T-helper 22 cell (primary cell): ENCODE measurements at places on chromosomes 7 and 10.

DNA sequence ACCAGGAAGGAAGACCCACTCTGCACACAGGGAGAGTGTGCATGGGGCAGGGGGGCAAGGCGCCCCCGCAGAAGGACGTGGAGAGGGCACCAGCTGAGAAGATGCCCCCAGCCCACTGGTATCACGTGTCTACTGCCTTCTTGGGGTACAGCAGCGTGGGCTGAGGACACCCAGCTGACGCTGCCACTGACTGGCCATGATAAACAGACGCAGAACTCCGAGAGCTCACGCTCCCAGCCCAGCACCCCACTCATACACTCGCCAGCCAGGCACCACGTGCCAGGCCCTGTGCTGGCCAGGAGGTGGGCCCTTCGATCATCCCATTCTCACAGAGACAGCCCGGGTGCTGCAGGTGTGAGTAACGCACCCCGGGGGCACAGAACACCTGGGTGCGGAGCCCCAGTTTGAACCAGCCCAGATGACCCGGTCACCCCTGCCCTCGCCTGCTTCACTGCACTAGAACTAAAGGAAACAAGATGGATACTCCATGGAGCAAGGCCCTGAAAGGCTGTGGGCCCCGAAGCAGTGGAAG is 199.8 kb downstream of the MAD1L1 start:
- DNase-seq = no peak

- DNase-seq = no peak
Observed at GRCh38 chr10:105837951-105838350, 1196.9 kb downstream of the SORCS3 start.

- DNase-seq = no peak
Observed at GRCh38 chr7:157565201-157565626, 228.4 kb downstream of the DNAJB6 start.

DNA sequence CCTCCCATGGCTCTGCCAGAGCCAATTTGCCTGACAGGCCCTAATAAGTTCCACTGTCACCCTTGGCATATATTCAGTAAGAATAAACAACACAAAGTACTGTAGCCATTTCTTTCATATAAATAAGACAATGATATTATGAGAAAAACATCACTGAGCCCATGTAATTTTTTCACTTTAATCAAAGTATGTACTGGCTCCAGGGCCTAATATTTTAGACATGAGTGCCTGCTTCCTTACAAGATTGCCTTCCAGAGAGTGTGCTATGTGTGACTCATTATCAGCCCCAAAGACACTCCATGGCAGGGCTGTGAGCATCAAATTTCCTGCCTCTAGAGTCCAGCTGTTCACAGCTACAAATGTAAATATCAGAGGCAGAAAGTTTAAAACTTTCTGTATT is 297.6 kb downstream of the LHFPL3 start:
- DNase-seq = no peak

DNA sequence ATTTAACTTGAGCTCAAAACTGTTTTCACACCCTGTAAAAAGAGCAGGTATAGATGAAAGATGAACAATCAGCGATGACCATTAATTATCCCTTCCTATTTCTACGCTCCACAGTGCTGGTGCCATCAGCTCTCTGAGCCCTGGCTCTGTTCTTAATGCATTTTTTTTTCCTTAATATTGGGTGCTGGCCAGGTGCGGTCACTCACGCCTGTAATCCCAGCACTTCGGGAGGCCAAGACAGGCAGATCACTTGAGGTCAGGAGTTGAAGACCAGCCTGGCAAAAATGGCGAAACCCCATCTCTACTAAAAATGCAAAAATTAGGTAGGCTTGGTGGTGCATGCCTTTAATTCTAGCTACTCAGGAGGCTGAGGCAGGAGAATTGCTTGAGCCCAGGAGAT is 4.2 kb downstream of the STEAP4 start:
- no peak for DNase-seq
